Left ventricle myocardium inferior (tissue), 1 donor: ENCODE measurements at places on chromosomes 5 and 9. TPM values are rescaled to one million over a fixed set of nuclear protein-coding genes. Genes with fewer than 3 reads are reported as not detected.
A peak's percentile ranks its signal among the peaks of the same experiment; 100 is the strongest.

YTHDC2 gene
- 13.6 TPM for total RNA-seq

GRCh38 chr9:114691956-114692295, 9.9 kb upstream of the TEX48 start:
- no peaks in the 10 kb centered on the region for H3K36me3 ChIP-seq
- DNase-seq = no peak
- H3K4me1 ChIP-seq = no peaks in the 10 kb centered on the region
- H3K27me3 ChIP-seq = peaks cover 75% of the 10 kb centered on the region
- H3K4me3 ChIP-seq = no peak overlapping the region

- DNase-seq = no peak
- H3K4me3 ChIP-seq = peak overlapping the region; percentile 30
- H3K27me3 ChIP-seq = no peaks in the 10 kb centered on the region
- peaks cover 5% of the 10 kb centered on the region for H3K36me3 ChIP-seq
- peaks cover 67% of the 10 kb centered on the region for H3K4me1 ChIP-seq
Observed at GRCh38 chr5:150789943-150790611, 11.5 kb downstream of the SMIM3 start.

SOX30 gene
- total RNA-seq = 0.08 TPM

DNA sequence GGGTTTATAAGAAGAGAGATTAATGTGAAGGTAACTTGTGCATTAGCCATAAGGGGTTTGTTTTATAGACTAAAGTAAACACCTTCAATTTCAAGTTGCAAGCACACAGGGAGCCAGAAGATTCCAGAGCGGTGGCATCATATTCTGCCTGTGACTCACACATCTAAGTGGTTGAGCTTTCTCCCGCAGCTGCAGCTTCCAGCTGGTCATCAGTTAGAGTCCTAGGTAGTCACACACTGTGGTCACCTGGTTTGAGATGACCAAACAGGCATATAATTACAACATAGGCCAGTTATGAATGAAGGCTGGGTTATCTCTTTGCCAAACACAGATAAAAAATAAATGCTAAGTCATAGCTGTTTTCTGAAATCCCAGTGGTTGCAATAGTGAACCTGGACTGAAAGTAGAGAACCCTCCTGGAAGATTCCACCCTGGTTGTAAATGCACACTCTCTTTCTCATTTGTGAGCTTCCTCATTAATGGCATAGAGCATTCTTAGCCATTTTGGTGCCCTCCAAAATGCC, 171.3 kb downstream of the GDNF start:
- no peaks in the 10 kb centered on the region for H3K27me3 ChIP-seq
- H3K27ac ChIP-seq = no peak overlapping the region
- H3K36me3 ChIP-seq = no peaks in the 10 kb centered on the region

DNA sequence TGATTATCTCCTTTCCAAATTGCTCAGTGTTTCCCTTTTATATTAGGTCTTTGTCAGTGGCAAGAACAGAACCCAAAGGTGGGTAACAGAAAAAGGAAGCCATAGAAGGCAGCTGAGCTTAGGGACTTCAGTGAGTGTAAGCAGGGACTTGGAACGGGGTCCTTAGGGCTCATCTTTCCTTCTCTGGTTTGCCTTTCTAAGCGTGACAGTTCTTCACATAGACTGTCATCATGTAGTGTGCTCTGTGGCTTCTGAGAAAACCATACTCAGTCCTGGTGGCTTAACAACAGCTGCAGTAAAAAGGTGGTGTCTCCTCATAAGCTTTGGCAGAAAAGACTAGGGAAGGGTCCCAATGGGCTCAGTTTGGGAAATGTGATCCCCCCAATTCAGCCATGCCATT, 108.8 kb downstream of the SLC12A2 start:
- no peaks in the 10 kb centered on the region for H3K27me3 ChIP-seq
- H3K36me3 ChIP-seq = peaks cover 11% of the 10 kb centered on the region
- no peak overlapping the region for H3K27ac ChIP-seq
- no peak for DNase-seq
- peaks cover 10% of the 10 kb centered on the region for H3K4me1 ChIP-seq

- no peak for DNase-seq
- peaks cover 3% of the 10 kb centered on the region for H3K4me1 ChIP-seq
- H3K27me3 ChIP-seq = peaks cover 34% of the 10 kb centered on the region
- no peaks in the 10 kb centered on the region for H3K36me3 ChIP-seq
- no peak overlapping the region for H3K4me3 ChIP-seq
Observed at GRCh38 chr5:178371362-178372111, 138.9 kb upstream of the PHYKPL start.

DNA sequence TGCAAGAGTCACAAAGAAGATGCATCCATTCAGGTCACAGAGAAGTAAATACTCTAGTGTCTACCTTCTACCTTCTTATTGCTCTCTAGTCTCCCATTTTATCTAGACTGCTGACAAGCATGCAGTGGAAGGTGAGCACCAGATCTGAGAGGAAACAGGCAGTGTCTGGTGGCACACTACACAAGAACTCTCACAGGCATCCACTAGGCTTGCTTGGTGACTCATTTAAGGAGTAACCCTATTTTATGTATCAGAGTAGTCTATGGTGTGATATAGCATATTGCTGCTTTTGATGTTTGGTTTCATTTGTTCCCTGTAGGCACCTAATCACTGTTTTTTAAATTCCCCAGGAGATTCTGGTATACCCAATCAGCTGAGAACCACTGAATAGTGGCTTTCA, 1.6 kb upstream of the THBS4 start:
- no peak for DNase-seq
- H3K4me1 ChIP-seq = peaks cover 4% of the 10 kb centered on the region
- H3K4me3 ChIP-seq = no peak overlapping the region
- no peaks in the 10 kb centered on the region for H3K36me3 ChIP-seq
- H3K27ac ChIP-seq = no peak overlapping the region
- H3K27me3 ChIP-seq = peaks cover 47% of the 10 kb centered on the region
